ENCODE measurements at places on chromosomes 7 and 10. TPM values are rescaled to one million over a fixed set of nuclear protein-coding genes. Genes with fewer than 3 reads are reported as not detected.
A peak's percentile ranks its signal among the peaks of the same experiment; 100 is the strongest.

DNA sequence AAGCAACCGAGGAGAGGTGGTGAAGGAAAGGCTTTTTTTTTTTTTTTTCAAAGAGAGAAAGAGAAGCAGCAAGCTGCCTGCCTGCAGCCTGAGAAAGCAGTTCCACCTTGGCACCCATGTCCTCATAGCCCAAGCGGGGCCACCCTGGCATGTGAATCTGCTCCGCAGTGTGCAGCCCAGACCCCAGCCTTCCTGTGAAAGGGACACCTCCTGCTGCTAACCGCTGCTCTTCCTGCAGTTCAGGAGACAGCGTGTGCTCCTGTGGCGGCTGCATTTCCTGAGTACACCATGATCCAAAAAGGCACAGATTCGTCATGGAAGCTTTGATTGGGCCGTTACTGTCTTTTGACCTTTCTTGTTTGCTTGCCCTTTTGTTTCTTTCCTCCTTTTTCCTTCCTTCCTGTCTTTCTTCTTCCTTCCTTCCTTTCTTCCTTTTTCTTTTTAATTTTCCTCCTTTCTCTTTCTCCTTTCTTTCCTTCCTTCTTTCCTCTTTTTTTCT lies 38.1 kb downstream of the IKZF1 start:
- peak; percentile 22 for DNase-seq

DNA sequence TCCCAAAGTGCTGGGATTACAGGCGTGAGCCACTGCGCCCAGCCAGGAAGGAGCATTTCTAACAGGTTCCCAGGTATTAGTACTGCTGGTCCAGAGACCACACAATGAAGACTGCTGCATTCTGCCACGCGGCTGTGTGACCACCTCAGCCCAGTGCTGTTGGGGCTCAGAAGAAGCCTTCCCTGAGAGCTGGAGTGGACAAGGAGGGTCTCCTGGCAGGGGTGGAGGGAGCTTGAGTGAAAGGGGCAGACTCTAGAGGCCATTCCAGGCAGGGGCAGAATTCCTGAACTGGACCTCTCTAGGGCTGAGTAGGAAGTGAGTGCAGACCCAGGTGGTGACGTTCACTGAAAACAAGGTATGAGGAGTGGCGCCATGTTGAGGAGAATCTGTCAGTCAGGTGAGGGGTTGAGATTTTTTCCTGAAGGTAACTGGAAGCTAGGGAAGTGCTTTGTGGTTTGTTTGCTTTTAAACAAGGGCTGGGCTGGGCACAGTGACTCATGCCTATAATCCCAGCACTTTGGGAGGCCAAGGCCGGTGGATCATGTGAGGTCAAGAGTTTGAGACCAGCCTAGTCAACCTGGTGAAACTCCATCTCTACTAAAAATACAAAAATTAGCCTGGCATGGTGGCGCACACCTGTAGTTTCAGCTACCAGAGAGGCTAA lies 67.6 kb downstream of the TACC2 start:
- DNase-seq, result peak; percentile 51

DNA sequence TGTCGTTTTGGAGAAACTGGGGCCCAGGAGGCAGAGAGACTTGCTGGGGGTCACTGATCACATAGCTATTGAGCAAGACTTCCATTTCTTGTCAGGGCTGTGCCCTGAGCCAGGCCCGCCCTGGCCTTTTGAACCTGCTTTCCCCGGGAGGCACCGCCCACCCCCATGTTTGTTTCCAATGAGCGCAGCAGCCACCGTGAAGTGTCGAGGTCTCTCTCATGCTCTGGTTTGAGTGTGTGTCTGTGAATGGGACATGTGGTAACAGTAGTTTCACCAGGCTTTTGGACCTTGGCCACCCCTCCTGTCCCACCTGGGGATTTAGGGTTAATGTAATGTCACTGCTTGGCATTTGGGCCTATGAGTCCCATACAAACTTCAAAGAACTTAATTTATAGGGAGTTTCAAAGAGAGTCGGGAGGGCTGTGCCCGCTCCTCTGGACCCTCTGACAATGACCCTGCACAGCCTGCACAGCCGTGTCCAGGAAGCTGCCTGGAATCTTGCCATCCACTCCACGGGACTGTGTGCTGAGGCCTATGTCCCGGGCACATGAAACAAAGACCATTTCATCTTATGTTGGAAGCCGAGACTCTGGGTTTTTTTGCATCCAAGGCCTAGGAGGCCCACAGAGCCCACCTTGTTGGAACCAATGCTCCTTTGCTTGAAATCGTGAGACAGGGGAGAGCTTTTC lies 6.3 kb downstream of the PRF1 start:
- no peak for DNase-seq

DNA sequence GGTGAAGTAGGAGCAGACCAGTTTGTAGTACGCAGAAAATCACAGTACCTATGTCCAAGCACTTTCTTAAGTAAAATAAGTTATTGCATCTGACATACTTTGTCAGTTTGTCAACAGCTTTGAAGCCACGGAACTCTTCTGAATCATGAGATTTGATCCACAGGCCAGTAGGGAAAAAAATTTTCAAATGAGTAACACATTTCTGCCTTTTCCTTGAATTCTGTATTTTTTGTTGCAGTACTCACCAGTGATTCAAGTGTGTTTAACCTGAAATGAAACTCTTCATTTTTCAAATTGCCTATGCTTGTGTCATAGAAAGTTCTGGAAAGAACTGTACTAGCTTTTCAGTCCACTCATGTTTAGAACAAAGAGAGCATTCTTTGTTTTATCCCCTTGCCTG lies 337.7 kb downstream of the GATA3 start:
- no peak for DNase-seq

MDFIC gene
- 28.6 TPM for total RNA-seq

GRCh38 chr7:111747718-111748117 lies 185.4 kb upstream of the IMMP2L start:
- DNase-seq, result no peak

- DNase-seq, result no peak
These were observed 10.9 kb downstream of the CALML5 start for GRCh38 chr10:5488272-5489161.

SBDS gene
- 112 TPM for total RNA-seq

DNA sequence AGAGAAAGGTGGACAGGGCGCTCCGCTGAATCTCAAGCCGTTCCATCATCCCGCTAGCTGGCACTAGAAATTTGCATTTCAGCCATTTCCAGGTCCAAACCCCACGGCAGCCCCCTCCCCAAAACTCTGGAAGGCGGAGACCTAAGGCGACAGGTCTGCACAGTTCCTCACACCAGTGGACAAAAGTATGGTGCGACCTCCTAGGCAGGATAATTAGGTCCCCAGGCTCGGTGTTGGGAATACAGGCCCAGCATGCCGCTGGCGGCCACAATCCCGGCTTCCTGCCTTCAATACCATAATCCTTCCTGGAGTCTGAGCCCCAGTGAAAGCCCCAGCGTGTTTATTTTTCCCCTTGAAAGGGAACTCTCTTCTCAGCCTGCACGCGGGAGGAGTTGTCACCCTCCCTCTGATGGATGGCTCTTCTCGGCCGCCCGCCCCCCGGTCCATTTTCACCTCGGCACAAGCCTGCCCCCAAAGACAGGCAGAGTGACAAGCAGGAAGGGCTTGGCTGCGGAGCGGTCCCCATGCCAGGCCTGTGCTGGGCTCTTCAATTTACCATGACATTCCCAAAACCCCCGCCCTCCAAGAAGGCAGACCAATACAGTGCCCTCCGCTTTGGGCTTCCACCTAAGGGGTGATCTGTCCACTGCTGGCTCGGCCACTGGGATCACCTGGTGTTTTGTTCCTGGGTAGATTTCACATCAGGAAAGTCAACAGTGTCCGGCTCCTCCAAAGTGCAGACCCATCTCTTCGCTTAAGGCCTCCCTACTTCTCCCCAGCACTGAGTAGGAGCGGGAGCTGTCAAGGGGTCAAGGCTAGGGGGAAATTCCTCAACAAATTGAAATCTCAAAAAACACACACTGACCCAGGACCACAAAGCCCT lies 2.2 kb downstream of the FGFR2 start:
- no peak for DNase-seq
